Fibroblast of skin of abdomen (primary cell): ENCODE measurements at places on chromosomes 2 and 18.
A peak's percentile ranks its signal among the peaks of the same experiment; 100 is the strongest.

DNA sequence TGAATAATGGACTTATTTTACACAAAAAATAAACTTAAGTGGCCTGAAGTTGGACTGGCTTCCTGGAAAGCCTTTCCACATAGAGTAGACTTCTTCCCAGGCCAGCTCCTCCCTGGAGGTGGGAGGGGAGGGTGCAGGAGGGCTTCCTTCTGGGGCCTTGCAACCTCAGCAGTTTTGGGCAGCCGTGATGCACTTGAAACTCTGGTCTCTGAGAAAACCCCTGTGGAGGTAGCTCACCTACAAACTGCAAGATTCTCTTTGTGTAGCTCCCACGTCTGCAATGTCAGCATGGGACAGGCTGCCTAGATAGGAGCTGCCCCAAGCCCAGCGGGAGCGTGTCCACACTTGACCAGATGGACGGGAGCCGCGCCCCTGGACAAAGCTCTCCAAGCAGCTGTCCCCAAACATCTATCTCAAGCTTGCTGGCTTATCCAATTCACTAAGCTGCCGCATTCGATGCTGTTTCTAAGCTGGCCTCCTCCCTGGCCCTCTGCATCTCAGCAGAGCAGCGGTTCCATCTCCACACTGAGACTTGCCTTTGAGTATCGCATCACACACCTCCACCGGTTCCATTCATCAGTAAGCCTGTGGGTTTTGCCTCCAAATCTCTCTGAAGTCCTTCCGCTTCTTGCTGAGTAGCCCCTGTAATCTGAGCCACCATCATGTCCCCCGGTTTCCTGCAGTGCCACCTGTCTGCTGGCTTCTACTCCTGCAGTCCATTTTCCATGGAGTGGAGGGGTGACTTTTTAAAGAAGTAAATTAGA, 1.6 kb upstream of the LPIN1 start:
- DNase-seq, result peak; percentile 45

GRCh38 chr18:47680488-47680887, 250.0 kb downstream of the SMAD2 start:
- no peak for DNase-seq

GRCh38 chr2:57479981-57480380, 566.6 kb upstream of the VRK2 start:
- no peak for DNase-seq

GRCh38 chr2:26435106-26435505, 33.4 kb downstream of the DRC1 start:
- DNase-seq, result no peak

GRCh38 chr2:974502-974901, 23.9 kb downstream of the SNTG2 start:
- DNase-seq, result peak; percentile 22

DNA sequence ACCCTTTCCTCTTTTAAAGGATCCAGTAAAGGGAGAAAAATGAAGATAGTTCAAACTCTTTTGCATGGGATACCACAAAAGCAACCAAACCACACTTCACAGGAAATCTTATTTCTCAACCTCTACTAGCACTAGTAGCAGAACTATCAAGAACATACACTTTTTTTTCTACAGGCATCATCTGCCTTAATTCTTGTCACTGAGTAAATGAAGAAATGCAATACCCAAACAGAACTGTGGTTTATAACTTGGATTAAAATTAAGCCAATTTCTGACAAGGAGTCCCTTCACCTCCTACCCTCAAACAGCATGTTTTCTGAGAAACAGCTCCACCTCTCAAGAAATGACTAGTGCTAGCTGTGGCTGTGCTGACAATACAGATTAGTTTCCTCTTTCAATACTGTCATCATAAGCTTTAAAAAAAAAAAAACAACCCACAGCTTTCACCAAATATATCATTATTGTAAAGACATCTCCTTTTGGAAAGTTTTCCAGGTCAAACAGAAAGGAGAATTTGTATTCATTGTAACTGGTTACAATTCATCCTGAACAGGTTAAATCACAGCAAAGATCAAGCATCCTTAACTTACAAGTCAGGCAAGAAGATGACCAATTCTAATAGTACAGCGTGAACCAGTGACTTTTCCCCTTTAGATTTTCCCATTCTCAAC, 44.4 kb downstream of the PTPN2 start:
- peak; percentile 29 for DNase-seq

- DNase-seq, result no peak
These were observed at the start of gene KIF1A for GRCh38 chr2:240819858-240820606. Gene KIF1A (minus strand): TSS chr2:240820219. CDS start chr2:240797752, 22,467 bp downstream.

- DNase-seq, result no peak
These were observed 22.6 kb downstream of the ANXA4 start for GRCh38 chr2:69764286-69765095.

DNA sequence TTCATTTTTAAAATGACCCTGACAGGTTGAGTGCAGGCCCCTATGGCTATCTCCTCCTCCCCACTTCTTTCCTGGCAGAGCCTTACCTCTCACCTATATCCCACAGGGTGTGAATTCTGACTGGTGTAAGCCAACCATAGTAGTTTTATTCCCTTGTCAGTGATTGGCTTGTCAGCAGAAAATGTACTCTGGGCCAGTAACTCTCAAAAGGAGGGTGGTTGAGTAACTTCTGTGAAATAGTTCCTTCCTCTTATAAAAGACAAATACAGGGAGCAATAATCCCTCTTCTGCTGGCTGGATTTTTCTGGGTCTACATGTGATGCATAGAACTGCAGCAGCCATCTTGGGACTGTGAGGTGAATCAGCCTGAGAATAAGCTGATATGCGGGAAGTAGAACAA, 83.4 kb downstream of the RAPH1 start:
- peak; percentile 13 for DNase-seq

GRCh38 chr2:197071213-197071612, 144.7 kb upstream of the PGAP1 start:
- no peak for DNase-seq

GRCh38 chr2:212282671-212283261, 255.8 kb downstream of the ERBB4 start:
- no peak for DNase-seq

- DNase-seq, result peak; percentile 83
These were observed 540 bp upstream of the RAB10 start for GRCh38 chr2:26033270-26033817.

DNA sequence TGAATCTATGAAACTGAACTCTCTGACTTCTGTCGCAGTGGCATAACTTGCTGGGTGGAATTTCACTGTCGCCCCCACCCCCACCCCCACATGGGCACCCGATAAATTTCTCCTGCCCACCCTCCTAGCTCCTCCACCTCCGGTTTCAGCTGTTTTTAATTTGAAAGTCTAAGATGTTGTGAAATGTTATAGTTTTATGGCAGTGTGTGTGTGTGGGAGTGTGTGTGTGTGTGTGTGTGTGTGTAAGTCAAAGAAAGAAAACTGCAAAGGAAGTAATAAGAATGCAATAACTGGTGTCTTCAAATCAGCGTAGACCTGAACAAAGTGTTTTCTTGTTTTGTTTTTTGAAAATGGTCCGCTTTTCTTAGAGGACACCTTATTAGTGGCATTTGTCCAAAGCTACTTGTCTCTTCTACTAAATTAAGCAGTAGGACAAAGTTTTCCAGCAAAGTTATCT, 388 bp downstream of the DTNA start:
- DNase-seq, result peak; percentile 79

GRCh38 chr2:107576991-107577390, 249.7 kb upstream of the RGPD4 start:
- DNase-seq, result no peak

GRCh38 chr2:182381225-182381624, 45.6 kb downstream of the PDE1A start:
- DNase-seq, result no peak

- DNase-seq, result peak; percentile 49
These were observed 214.8 kb downstream of the SP3 start for GRCh38 chr2:173750353-173750801.

DNA sequence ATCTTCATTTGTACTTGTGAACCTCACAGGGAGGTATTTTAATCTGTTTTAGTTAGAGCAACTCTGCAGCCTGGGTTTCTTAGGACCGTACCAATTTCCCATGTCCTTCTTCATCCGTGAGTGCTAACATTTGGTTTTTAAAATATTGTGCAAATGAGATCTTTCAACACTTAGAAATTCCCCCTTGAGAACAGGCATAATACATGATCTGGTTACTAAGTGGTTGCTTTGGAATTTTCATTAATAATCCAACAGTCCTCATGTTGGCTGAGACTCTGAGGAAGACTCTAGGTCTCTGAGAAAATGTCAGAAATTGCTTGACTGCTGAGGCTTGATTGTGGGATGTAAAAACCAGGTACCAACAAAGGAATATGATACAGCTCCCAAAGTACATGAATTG, 125.6 kb upstream of the CDCA7 start:
- peak; percentile 53 for DNase-seq

GRCh38 chr2:144505245-144505831, 14.6 kb downstream of the ZEB2 start:
- DNase-seq, result no peak

- DNase-seq, result no peak
These were observed 1.6 kb downstream of the DLGAP1 start for GRCh38 chr18:4453567-4453873.

GRCh38 chr2:88027697-88028389, 11.5 kb upstream of the RNU2-63P start:
- no peak for DNase-seq

- DNase-seq, result no peak
These were observed 76.2 kb downstream of the ATAD2B start for GRCh38 chr2:23850564-23851256.

DNA sequence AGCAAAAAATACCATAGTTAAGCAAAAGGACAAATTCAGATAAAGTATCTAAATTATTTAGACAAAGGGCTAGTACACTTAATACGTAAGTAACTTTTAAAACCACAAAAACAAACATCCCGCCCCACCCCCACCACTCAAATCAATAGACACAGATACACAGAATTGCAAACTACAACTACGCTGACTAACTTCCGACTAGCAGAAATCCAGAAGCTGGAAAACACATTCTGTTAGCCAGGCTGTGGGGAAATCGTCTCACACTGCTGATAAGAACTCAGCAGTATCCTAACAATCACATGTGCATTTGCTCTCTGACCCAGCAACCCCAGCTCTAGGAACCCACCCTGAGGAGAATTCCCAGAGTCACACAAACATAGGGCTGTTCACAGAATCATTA, 16.6 kb downstream of the FAM168B start:
- DNase-seq, result no peak

- no peak for DNase-seq
These were observed 13.6 kb upstream of the MSH6 start for GRCh38 chr2:47769318-47769717.

DNA sequence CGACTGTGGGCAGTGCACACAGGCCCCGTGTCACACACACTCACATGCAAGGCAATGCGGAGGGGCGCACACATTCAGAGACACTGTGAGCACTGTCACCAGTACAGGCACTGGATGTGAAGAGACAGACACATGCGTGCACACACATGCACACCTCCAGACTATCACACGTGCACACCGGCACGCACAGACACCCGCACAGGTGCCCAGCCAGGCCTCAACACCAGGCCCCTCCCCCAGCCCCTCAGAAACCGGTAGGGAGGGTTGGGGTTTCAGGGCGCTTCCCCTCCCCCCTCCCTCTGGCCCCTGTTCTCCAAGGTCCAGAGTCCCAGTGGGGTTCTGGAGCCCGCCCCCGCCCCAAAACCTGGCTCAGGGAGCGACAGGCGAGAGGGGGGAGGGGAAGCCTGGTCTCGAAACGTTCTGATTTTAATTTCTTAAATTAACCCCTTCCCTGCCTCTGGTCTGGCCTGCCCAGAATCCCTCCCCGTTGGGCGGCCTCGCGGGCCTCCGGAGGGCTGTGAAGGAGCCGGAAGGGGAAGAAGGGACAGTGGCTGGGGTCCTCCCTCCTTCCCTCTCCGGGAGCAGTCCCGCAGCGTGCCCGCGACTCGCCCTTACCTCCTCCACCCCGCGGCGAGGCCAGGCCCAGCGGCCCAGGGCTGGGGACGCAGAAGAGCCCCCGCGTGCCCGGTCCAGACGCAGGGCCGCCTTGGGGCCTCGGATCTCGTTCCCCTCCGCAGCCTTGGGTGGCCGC, 558 bp downstream of the FBXO41 start:
- no peak for DNase-seq

GRCh38 chr18:41391616-41392595, 563.1 kb upstream of the PIK3C3 start:
- peak; percentile 73 for DNase-seq

DNA sequence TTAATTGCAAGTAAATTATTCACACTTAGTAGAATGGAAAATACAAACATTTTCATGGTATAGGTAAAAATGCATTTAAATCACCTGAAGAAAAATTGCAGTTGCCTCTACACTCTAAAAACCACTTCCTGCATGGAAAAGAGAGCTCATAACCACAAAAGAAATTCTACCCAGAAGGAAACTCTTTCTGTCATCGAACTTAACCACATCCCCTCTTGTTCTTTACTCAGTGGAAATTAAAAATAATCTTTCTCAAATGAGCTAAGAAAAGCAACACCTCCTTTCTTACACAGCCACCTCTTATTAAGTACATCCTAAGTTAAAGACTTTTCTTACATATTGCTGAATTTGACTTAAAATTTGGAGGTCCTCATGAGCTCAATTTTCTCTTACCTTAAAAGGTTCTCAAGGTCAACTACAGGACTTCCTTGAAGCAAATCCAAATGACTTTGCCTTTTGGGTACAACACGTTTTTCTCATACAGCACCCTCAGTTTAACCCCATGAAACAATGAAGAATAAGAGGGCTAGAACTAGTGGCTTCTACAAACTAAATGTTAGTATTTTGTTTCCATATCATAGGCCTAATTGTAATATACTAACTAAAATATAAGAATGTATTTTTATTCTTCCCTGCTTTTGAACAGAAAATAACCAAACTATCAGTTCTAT, 109.1 kb upstream of the CRIM1 start:
- DNase-seq, result no peak

DNA sequence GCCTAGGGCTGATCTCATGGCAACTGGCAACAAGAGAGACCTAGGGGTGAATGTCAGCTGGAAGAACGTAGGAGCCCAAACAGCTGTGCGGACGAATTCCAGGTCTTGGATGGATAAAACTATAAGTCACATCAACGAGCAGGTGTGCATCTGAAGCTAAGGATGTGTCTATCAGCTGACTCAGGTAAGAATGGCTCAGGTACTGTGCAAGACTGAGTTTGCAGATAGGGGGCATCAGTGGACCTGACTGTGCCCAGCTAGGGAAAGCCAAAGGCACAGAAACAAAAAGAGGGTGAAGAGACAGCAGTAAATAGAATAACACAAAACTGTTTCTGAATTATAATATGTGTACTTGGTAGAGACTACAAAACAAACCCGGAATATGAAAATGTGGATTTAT, 357.3 kb downstream of the ZEB2 start:
- no peak for DNase-seq

- no peak for DNase-seq
These were observed 233.0 kb downstream of the TPGS2 start for GRCh38 chr18:36595818-36596215.

GRCh38 chr2:26770986-26771586, 7.0 kb downstream of the SLC35F6 start:
- peak; percentile 64 for DNase-seq

- peak; percentile 45 for DNase-seq
These were observed 38.1 kb upstream of the NTSR2 start for GRCh38 chr2:11708106-11708505.

- DNase-seq, result no peak
These were observed 134.2 kb upstream of the LINC00305 start for GRCh38 chr18:64283059-64283458.
